RPMI8226 (cell line): ENCODE measurements at places on chromosomes 7 and 10.

DNA sequence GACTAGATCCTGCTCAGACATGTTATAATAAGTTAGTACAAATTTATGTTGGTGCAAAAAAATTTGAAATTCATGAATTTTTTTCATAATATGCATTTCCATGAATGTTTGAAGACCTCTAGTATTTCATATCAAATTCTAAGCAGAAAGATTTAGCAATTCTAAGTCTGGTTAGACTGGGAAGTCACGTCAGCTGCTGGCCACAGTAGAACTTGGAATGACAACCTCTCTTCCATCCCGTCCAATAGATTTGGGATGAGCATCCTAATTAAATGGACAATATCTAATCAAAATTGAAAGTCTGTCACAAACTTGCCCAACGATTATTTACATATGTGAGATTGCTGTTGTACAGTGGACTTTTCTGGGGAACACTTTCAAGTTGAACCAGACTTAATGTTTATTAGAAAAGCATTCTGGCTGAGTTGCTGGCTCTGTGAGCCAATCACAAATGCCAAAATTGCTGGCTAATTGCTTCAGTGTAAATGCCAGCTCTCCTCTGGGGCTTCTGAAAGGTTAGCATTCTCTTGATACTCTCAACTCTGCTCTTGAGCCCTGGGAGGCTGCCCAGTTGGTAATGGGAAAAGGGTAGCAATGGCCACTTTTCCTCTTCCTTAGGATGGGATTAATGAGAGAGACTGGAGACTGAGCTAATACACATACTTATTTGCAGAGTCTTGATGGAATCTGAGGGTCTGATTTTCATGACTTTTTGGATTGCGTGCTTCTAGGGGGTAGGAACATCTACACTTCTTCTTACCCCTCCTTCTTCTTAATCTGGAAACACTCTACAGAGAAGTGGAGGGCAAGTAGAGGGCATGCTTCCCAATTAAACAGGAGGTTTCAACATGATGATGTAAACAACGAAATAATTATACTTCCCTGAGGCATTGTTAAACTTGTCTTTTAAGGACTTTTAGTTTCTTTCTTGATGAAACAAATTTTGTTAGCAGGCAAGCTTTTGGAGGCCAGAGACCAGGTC is 253.5 kb downstream of the BAMBI start:
- DNase-seq = no peak

DNA sequence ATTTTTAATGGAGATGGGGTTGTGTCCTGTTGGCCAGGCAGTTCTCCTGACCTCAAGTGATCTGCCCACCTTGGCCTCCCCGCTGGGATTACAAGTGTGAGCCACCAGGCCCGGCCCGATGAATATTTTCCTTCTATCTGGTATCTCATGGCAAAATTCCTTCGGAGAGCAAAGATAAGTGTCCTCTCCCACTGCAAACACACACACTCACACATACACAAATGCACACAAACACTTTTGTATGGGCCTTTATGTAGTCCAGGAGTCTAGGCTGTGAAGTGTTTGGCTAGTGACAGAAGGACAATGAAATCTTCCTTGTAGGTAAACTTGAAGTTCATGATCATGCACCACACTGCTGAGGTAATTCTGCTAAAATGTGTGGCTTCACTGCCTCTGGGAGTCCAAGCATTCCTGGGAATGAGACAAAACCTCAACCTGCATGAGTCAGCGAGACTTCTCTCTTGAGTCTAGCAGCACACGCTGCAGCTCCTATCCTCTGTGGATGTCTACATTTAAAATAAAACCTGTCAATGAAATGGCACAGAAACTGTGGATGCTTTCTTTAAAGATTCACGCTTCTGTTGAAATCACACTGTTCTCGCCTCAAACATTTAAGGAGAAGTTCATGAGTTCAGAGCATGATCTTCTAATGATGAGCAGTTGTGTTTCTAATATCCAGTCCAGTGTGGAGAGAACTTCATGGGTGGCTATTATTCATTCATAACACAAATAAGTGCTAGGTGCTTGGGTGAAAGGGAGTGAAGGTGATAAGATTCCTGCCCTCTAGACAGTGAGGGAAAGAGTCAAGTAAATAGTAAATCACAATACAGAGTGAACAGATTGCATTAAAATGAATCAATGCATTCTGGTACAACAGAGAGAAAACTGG is 96.5 kb downstream of the NRP1 start:
- DNase-seq = no peak

- no peak for DNase-seq
Measured at GRCh38 chr10:123518765-123519164, 147.4 kb upstream of the GPR26 start.

GRCh38 chr7:151207804-151208203 is 2.5 kb downstream of the H2BK1 start:
- DNase-seq = no peak

DNA sequence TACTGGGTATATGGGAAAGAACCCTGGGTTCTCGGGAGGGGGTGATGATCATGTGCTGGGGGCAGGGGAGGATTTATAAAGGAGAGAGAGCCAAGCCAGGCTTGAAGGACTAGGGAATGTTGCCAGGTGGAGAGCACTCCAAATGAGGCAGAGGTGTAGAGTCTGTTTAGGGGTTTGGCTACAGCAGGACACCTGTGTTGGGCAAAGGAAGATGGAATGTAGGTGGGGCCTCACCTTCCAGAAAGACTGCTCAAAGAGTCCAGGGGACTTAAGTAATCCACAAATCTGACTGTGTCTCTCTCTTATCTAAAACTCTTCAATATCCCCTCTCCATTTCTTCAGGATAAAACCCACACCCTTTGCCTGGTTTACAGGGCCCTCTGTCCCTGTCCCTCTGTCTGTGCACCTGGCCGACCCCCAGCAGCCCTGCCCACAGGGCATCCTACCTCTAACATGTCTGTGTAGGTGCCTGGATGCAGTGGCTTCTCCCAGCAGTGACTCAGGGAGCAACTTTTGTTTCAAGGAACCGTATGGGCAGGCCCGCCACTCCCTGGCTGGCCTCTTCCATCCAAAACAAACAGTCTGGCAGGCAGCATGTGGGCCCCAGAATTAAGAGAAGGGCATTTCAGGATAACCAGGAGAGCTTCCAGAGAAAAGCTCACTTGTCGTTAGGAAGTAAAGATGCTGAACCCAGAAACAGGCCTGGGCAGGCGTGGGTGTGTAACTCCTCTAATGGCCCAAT is 10.6 kb upstream of the PLEKHA1 start:
- no peak for DNase-seq

DNA sequence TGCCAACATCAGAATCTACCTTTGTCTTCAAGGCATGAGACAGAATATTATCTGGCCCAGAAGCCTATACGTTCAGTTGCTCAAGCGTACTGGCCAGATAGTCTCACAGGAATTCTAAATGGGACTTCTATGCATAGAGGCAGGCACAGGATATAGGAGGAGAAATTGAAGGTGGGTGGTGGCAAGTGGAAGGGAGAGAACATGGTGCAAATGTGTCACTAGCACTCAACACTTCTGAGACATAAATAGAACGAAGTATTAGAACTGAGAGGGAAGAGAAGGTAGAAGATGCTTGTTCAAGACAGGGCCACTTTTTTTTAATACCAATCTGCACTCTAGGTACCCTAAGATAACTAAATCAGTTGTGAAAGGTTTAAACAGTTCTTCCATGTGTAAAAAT is 85.8 kb downstream of the TFPI2 start:
- no peak for DNase-seq

- no peak for DNase-seq
Measured at GRCh38 chr7:2165239-2165609, 67.5 kb downstream of the MAD1L1 start.

DNA sequence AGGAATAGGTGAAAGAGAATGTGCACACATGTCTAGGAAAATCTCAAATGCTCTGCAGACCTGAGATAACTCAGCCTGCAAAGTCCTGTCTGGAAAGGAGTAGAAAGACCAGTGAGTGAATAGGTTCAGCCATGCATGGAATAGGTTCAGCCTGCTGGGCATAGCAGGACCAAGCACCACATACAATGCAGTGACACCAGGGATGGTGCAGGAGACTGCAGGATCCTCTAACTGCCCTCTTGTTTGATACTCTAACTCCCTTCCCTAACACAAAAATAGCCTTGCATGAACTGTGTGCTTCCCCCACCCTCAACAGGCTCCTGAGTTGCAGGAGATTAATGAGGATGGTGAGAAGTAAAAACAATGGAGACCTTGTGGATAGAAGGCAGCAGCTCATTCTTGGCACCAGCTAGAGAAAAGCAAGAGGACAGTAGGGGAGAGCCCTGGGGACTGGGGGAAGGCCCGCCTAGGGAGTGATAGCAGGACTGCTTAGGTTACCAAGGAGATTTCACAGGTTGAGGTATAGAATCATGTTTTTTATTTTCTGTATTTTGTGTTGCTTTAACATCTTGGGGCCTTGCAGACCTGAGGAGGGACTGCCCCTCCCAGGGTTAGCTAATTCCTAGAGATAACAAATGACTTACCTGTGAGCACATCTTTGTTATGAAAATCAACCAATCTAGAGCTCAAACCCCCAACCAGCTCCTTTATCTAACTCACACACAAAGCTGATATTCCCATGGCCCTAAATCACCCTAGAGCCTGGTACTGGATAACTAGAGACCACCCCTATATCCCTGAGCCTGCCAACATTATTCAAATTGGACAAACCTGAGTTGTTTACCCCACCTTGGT is 187.8 kb downstream of the PLPP4 start:
- no peak for DNase-seq

DNA sequence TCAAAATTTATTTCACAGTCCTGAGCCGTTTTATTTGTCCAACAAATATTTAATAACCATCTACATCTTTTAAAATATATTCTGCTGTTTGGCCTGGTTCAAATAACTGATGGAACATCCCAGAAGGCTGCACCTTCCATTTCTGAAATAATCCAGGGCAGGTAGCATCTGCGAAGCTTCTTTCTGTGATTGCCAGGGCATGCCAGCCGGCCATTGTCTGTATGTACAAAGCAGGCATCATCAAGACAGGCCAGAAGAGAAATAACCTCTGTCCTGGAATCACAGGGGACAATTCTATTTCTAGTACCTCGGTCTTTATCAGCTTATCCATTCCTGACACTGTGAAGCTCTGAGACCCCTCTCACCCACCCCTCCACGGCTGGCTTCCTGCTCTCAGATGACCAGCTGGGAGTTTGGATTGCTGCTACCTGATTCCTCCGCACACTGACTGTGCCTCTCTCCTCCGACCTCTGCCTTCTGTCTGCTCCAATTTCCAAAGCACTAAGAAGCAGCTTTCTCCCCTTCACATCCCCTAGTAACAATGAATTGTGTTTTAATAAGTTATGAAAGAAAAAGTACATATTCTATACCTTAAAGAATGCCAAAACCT is 8.0 kb downstream of the DGKI start:
- no peak for DNase-seq

DNA sequence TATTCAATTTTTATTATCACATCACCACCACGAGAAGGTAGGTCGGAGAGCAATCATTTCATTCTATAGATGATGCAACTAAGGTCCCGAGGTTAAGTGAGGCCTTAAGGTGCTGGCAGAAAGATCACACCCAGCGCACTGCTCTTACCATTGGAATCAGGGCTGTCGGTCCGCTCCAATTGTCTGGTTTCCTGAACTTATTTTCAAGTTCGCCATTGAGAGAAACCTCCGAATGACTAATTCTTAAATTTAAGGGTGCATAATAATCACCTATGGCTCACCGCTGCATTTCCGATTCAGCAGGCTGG is 625 bp upstream of the GSTO2 start:
- no peak for DNase-seq

DNA sequence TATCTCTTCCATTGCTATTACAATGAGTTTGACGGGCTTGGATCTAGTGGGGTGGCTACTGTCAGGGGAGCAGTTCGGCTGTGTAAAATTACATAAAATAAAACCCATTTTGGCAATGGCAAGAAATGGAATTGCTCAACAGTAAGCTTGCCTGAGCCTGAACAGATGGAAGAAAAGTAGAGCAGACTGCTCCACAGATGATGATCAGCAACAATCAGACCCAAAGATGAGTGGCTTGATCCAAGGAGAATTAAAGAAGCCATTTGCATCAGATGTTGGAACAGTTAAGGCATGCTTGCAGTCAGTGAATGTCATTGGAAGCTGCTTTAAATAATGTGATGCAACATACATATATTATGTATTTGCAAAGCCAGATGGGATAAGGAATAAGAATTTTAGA is 256.6 kb upstream of the SMIM30 start:
- DNase-seq = no peak

- DNase-seq = no peak
Measured at GRCh38 chr10:44065788-44066526, 318.9 kb downstream of the CXCL12 start.

GRCh38 chr7:12210179-12211053 is 678 bp upstream of the TMEM106B start:
- peak; percentile 72 for DNase-seq

GRCh38 chr7:80044796-80045195 is 89.8 kb upstream of the GNAI1 start:
- DNase-seq = no peak

- DNase-seq = no peak
Measured at GRCh38 chr7:118324790-118325449, 100.4 kb downstream of the ANKRD7 start.

DNA sequence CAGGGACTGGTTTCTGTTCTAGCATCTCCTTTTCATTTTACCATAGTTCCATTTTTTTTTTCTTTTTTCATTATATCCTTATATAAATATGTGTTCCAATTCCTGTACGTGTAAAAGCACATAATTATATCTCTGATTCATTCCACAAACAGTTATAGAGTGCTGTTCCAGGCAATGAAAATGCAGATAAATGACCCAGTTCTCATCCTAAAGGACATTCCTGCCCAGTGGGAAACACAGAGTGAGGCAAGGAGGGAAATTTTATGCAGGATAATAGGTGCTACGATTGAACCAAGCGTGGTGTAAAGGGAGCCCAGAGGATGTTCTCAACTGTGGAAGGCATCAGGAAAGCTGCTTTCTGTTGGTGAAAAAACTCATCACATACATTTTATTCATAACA is 408.1 kb downstream of the GATA3 start:
- DNase-seq = no peak

DNA sequence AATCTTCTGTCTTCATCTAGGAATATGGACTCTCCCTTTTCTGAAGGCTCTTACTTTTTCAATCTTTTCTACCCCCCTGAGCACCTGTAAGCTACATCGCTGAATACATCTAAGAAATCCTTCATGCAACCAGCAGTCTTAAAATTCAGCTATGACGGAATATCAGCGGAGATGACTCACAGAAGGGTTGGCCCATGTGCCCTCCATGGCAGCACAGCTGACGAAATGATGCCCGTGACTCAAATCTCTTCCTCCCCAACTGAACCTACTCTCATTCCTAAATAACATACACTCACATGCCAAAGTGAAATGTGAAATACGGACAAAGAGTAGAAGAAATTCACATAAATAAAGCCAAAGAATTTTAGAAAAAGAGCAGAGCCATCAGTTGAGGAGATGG is 30.3 kb upstream of the NCAPG2 start:
- no peak for DNase-seq

GRCh38 chr10:128879441-128880140 is 587.5 kb upstream of the MGMT start:
- DNase-seq = no peak

GRCh38 chr7:46153951-46154787 is 233.1 kb upstream of the IGFBP3 start:
- DNase-seq = peak; percentile 95
